Dorsolateral prefrontal cortex (tissue), 122 donors: ENCODE measurements at places on chromosomes 16 and 17.
A peak's percentile ranks its signal among the peaks of the same experiment; 100 is the strongest.

DNA sequence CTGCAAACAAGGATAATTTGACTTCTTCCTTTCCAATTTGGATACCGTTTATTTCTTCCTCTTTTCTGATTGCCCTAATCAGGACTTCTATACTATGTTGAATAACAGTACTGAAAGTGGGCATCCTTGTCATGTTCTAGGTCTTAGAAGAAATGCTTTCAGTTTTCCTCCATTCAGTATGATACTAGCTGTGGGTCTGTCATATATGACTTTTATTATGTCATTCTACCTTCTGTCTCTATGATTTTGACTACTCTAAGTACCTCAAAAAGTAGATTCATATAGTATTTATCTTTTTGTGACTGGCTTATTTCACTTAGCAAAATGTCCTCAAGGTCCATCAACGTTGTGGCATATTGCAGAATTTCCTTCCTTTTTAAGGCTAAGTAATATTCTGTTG lies 111.5 kb upstream of the RBBP6 start:
- DNase-seq, result no peak

GRCh38 chr17:41343029-41343428 lies 7.6 kb downstream of the KRT33A start:
- no peak for DNase-seq

DNA sequence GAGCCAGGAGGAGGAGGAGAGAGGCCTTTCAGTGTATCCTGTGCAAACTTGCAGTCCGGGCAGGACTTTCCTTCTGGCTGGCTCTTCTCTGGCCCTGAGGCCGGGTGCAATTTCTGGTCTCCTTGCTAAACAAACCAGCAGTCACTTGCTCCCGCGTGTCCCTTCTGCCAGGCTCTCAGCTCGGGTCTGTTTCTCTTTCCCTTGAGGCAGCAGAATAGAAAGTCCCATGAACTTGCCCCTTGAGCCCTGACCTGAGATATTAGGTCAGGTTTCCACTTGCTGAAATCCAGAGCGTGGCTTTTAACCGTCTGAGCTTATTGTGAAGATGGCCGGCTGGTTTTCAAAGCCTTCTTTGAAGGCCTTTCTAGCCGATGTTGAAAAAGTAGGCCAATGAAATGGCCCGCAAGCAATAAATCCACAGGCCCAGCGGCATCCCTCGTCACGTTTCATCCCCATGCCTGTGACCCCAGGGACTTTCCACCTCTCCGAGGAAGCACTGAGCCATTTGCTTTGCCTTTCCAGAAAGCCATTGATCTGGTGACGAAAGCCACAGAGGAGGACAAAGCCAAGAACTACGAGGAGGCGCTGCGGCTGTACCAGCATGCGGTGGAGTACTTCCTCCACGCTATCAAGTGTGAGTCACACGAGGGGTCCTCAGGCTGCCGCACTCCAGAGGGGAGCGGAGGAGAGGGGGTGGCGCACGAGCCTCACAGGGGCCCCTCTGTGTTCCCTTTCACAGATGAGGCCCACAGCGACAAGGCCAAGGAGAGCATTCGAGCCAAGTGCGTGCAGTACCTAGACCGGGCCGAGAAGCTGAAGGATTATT lies 4.5 kb downstream of the VPS4A start:
- DNase-seq, result no peak

GRCh38 chr16:84255050-84255810 lies 15.4 kb upstream of the KCNG4 start:
- DNase-seq, result no peak

- peak; percentile 25 for DNase-seq
These were observed at the start of gene PGAP6 for GRCh38 chr16:381789-382717. TSS of gene PGAP6 (minus strand) at chr16:381978. CDS start at chr16:381821, 157 bp downstream.

- no peak for DNase-seq
These were observed 104.7 kb downstream of the COPRS start for GRCh38 chr17:31754239-31754945.

DNA sequence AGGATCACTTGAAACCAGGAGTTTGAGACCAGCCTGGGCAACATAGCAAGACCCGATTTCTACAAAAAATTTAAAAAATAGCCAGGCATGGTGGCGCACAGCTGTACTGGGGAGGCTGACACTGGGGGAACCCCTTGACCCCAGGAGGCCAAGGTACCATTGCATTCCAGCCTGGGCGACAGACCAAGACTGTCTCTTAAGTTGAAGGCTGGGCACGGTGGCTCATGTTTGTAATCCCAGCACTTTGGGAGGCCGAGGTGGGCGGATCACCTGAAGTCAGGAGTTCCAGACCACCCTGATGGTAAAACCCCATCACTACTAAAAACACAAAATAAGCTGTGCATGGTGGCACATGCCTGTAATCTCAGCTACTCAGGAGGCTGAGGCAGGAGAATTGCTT lies 74.9 kb downstream of the LITAF start:
- DNase-seq, result no peak
